ENCODE measurements at places on chromosomes 12 and 14. TPM values are rescaled to one million over a fixed set of nuclear protein-coding genes. Genes with fewer than 3 reads are reported as not detected.

The TMTC1 gene
- total RNA-seq, result 5.1 TPM

The CIROP gene
- total RNA-seq, result not detected

DNA sequence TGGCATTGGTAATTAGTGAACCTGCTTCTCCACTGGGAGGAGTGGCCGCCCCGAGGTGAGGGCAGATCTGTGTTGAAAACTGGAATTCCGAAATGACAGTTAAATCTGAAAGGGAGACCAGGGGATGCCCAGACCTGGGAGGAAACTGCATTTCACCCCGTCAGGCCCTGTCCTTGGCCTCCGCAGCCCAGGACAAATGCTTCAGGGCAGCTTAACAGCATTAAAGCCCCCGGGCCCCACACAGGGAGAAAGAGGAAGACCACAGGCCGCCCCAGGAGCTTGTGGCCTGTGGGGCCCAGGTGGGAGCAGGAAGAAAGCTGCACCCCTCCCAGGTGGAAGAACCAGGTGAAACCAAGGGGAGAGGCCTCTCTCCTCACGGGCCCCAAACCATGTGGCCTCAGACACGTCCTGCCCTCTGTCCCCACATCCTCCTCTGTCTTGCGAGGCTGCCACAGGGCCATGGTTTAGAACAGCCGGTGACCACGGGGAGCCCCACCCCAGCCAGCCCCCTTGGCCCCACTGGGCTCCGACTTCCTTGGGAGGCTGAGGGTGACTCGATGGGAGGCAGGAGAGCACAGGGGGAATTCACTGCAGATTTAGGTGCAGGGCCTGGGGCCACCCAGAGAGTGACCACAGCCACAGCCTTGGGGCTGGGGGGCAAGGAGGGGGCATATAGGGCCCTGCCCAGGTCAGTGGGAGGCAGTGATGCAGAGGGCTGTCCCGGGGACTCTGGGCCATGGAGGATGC lies 265.4 kb downstream of the ADGRD1 start:
- no peak for DNase-seq
- H3K27me3 ChIP-seq, result no peaks in the 10 kb centered on the region
- no peaks in the 10 kb centered on the region for H3K4me1 ChIP-seq
- H3K27ac ChIP-seq, result no peak overlapping the region
- no peaks in the 10 kb centered on the region for H3K36me3 ChIP-seq
- H3K4me3 ChIP-seq, result no peak overlapping the region

DNA sequence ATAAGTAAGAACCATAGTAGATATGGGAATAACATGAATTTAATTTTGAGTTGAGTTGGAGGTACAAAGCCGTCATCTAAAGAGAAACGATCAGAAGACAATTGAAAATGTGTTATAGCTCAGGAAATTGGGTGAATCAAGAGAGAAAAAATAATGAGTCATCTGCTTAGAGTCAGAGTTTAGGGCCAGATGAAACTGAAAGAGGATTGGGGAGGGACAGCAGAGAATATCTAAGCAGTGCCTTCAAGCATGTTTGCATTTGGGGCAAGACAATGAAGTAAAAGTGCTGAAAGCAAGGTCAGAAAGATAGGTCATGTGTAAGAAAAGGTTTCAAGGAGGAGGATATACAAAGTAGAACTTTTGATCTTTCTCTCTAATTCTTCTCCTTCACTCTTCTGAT lies 49.4 kb downstream of the SLC15A5 start:
- no peak overlapping the region for H3K4me3 ChIP-seq
- no peaks in the 10 kb centered on the region for H3K36me3 ChIP-seq
- no peak overlapping the region for H3K27ac ChIP-seq
- H3K4me1 ChIP-seq, result no peaks in the 10 kb centered on the region

DNA sequence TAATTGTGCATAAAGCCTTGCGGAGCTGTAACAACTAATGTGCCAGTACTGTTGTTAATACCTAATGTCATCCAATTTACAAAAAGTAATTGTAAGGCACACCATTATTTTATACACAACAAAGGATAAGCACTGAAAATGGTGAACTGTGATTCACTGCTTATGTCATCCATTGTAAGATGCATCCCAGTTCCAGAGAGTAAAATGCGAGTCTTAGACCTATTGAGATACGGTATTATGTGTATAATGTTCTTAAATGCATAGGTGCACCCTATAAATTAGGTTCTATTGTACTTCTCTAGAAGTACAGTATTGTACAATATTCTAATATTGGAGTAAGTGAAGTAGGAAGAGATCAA lies 406 bp downstream of the PARP2 start:
- H3K4me3 ChIP-seq, result peak overlapping the region; percentile 78
- peak overlapping the region; percentile 85 for H3K27ac ChIP-seq
- no peak for DNase-seq
- H3K4me1 ChIP-seq, result peaks cover 11% of the 10 kb centered on the region
- H3K27me3 ChIP-seq, result no peaks in the 10 kb centered on the region

DNA sequence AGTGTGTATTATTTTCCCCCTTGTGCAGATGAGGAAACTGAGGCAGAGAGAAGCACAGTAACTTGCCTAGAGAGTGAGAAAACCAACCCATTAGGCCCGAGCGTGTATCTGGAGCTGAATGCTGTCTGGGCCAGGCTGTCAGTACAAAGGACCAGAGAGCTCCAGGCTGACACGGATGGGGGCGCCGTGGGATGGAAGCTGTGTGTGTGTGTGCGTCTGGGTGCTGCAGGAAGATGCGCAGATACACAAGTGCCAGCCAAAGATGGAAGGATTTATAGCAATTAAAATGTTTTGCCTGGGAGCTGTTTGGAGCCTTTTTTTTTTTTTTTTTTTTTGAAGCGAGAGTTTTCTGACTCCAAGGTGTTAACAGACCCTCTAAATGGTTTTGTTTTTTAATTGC lies 53.7 kb upstream of the GPATCH2L start:
- H3K36me3 ChIP-seq, result no peaks in the 10 kb centered on the region
- no peak overlapping the region for H3K4me3 ChIP-seq
- no peaks in the 10 kb centered on the region for H3K27me3 ChIP-seq
- DNase-seq, result no peak
- H3K4me1 ChIP-seq, result no peaks in the 10 kb centered on the region

DNA sequence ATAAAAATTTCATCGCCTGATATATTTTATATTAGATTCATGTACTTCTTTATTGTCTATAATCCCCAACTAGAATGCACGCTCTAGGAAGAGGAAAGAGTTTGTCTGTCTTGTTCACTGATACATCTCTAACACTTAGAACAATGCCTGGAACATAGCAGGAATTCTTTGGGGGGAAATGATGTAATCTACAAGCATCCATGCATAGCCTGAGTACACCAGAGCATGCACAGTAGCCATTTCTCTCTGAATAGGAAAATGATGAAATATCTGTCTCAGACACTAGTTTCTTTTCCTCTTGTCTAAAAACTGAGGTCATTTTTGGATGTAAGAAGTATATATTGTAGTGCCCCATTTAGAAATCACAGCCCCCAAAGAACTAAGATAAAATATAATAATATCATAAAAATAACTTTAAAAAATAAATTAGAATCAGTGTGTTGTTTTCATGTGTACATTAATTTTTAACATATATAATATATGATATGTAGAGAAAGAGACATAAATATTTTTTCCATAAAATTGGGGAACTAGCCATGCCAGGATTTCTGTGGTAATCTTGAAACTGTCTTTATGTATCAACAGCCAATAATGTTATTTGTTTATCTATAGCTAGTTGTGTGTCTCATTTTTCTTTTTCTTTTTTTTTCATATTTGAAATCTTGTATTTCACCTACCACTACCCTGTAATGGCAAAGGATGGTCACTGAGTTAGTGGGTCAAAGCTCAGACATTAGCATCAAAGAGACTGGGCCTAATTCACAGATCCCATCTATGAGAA lies 155.6 kb upstream of the TMCC3 start:
- no peaks in the 10 kb centered on the region for H3K27me3 ChIP-seq
- peak; percentile 80 for DNase-seq
- peaks cover 8% of the 10 kb centered on the region for H3K4me1 ChIP-seq
- peak overlapping the region; percentile 53 for H3K27ac ChIP-seq

DNA sequence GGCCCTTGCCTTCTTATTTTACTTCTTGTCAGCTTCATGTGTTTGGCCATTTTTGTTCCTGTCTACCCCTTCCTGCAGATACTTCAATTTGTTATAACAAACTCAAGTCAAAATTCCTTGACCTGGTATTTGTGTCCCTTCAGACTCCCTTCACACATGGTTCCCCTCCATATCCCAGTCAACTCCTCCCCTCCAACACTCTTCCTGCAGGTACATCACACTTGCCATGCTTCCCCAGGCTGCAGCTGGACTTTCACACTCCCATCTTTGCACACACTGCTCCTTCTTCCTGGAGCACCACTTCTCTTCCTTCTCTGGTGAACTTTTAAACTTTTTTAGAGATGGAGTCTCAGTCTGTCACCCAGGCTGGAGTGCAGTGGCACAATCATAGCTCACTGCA lies 18.9 kb upstream of the FIGNL2 start:
- no peaks in the 10 kb centered on the region for H3K36me3 ChIP-seq
- H3K27ac ChIP-seq, result no peak overlapping the region
- H3K4me3 ChIP-seq, result no peak overlapping the region
- DNase-seq, result no peak
- no peaks in the 10 kb centered on the region for H3K27me3 ChIP-seq

Data from endothelial cell of umbilical vein (primary cell).